ENCODE measurements at places on chromosomes 3 and 15.

DNA sequence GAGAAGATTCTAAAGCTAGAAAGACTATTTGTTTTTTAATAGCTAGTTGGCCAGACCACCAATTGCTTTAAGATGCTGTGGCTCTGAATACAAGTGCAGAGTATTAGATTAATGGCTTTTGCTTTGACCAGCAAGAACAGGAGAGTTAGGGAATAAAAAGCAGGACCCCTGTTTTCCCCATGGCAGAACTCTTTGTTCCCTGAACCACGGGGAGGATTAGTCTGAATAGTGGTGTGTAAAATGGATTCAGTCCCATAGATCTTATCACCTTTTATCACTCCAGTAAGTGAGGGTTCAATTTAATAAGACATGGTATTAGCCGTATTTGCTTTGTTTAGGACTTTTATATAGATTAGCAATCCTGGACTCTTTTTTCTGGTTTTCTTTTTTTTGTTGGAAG is 562.6 kb upstream of the DPPA4 start:
- no peak for DNase-seq

DNA sequence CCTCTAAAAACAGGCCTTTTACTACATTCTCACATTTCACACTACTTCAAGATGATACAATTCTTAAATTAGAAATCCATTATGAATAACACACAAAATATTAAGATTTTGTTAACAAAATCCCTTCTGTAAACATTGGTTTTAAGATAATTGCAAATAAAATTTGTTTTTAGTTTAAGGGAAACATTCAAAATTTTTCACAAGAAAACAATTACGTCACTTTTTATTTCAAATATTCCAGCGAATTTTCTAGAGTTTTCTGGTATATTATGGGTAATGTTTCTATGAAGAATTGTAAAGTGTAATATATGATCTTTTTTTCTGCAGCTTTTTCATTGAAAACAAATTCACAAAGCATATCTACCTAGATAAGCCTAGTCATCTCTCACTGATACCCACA is 5.9 kb downstream of the ARPP21 start:
- DNase-seq, result no peak

DNA sequence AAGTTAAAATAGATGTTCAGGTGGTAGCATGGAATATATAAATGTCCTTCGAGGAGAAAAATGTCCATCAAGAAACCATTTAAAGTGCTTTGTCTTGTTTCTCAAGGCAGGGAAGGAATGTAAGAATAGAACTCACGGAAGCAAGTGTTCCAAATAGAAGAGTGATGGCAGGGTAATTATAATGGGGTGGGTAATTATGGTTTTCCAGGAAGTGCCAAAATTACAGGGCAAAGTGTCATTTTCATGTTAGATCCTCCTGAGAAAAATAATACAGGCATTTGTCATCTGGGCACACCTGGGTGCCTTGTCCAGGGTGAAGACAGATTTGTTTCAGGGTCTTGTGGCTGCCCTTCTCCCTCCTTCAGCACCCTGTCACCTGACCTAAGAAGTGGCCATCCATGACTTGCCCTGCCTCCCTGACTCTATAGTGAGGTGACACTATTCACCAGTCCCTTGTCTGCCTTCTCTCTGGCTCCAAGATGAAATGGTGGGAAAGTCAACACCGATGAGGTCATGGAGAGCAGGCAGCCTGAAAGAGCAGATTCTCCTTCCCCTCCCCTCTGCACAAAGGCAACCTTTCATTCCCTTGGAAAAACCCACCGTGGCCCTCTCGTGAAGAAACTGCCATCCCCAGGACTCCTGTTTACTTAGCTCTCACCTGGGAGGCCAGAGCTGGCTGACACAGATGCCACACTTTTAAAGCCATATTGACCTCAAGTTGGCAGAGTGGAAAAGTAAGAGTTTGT is 45.1 kb upstream of the AMOTL2 start:
- DNase-seq, result no peak

GRCh38 chr3:32912046-32912445 is 39.4 kb upstream of the CCR4 start:
- DNase-seq, result no peak

DNA sequence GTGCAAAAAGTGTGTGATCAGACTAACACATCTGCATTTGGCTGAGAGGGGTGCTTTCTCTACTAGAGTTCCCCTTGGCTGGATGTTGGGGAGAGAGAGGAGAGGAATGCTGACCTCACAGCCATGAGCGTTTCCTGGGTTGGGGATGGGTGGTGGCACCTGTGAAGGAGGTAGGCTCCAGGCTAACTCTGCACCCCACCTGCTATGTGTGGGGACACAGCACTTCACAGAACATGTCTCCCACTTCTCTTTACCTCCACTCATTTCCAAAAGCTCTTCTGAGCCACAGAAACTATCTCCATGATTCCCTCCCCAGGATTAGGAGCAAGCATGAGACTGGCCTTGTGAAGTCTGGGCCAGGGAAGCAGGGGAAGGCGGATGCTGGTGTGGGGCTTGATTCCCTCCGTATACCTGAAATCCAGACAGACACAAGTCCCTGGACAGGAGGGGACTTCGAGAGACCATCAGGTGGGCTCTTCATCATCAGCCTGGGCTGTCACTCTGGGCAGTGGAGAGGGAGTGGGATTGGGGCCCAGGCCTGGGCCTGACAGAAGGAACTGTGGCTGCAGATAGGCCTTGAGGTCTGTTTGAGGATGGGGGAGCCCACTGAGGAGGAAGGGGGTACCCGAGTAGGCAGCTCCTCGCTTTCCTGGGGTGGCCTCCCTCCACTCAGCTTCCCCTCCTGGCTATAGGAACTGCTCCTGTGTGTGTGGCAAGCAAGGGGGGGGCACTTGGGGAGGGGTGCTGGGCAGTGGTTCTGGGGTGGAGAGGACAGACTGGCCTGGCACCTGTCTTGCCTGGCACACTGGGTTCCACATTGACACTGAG is 40.7 kb downstream of the FEM1B start:
- no peak for DNase-seq

DNA sequence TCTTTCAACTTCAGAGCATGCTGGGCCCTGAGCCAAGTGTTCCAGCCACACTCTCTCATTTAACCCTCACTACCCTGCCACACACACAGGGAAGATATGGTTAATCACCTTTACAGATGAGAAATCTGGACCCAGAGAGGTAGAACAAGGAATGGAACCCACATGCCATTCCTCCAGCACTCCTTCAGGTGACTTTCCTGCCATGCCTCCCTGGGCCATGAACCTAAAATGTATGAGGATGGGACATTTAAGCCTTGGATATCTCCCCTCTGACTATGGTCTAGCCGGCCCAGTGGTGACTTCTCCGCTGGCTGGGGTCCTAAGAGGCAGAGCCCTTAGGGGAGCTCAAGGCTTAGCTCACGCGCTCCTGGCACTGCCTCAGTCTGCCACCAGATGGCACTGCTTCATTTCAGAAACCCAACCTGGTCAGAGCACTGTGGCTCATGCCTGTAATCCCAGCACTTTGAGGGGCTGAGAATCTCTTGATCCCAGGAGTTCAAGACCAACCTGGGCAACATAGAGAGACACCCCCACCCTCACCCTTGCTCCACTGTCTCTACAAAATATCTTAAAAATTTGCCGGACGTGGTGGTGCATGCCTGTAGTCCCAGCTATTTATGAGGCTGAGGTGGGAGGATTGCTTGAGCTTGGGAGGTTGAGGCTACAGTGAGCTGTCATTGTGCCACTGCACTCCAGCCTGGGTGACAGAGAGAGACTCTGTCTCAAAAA is 2.2 kb upstream of the DCAF1 start:
- peak; percentile 62 for DNase-seq

DNA sequence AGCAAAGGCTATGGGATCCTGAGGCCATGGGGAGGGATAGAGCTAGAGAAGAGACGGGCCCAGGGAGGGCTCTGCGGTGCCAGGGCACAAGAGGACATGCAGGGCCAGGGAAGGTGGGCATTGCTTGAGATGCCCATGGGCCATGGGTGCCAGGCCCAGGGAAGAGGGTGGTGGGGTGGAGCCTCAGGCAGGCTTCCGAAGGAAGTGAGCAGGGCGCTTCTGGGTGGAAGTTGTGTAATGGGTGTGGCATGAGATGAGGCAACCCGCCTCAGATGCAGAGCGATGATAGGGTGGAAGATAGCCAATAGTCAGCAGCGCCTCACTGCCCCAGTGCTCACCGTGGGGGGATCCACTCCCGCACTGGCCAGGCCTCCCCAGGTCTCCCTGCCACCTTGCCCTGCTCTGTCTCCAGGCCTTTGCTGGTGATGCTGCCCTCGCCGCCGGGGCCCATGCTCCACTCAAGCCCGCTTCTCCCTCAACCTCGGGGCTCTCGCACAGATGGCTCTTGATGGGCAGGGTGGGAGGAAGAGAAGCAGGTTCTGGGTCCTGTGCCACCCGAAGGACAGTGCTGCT is 51.4 kb downstream of the DNAJB8 start:
- DNase-seq, result no peak

GRCh38 chr3:79344876-79345871 is 422.6 kb downstream of the ROBO1 start:
- no peak for DNase-seq

DNA sequence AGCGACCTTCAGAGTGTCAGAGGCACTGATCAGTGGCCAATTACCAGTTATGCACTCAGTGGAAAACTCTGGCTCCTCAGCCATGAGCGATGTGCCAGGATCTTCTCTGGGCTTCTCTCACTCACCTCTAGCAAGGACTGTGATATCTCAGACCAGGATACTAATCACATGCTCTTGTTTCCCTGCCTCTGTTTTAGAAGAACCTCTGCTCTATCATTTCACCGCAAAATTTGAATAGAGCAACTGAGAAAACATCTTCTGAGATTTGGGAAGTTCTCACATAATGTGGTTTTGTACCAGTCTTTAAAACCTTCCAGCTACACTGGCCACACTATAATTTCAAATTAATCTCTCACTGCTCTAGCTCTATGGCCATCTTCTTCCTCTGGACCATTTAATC is 325.8 kb upstream of the FRG2C start:
- DNase-seq, result no peak

GRCh38 chr15:62953496-62954045 is 89.0 kb upstream of the TPM1 start:
- no peak for DNase-seq

- DNase-seq, result no peak
Observed at GRCh38 chr3:21920421-21920861, 169.4 kb upstream of the ZNF385D start.

DNA sequence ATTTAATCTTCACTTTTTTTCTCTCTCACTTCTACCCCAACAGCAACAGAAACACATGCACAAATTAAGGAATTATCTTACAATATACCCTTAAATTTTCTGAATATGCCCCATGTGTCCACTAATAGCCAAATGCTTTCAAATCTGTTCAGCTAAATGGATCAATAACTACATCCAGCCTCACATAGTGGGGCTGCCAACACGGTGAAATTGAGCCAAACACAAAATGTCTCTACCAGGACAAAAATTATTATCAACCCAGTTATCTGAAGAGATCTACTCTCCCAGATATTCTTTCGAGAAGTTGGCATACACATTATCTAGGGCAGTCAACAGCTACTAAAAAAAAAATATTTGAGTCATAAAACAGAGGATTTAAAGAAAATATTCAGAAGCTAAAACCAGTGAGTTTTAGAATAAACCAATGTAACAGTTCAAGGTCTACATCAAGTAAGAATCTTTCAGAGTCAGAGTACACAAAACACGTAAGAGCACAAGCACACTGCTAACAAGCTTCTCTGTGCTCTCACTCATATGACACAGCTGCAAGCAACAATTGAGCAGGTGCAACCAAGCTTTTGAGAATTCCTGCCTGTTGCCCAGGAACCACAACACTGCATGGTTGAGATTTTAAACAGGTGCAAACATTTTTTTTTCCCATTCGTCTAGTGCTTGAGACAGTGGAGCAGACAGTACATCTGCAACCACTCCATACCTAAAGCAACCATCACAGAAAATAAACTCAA is 247.7 kb downstream of the ZBTB20 start:
- DNase-seq, result peak; percentile 41

GRCh38 chr3:116391296-116392201 is 53.7 kb downstream of the LSAMP start:
- no peak for DNase-seq

DNA sequence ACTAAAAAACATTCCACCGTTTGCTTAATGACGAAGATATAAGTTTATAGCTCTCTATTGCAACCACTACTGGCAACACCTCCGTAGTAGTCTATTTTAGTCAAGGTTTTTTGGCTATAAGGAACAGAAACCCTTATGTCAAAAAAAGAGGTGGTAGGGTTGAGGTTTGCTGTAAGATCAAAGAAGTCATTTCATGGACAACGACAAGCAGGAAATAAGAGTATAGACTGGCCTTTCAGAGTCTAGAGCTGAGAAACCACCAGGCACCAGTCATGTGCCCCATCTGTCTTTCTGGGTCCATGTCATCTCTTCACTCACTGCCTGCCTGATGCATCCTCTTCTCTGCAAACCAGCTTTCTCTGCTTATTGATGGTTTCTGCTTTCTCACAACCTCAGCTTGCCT is 42.7 kb downstream of the THBS1 start:
- DNase-seq, result no peak

DNA sequence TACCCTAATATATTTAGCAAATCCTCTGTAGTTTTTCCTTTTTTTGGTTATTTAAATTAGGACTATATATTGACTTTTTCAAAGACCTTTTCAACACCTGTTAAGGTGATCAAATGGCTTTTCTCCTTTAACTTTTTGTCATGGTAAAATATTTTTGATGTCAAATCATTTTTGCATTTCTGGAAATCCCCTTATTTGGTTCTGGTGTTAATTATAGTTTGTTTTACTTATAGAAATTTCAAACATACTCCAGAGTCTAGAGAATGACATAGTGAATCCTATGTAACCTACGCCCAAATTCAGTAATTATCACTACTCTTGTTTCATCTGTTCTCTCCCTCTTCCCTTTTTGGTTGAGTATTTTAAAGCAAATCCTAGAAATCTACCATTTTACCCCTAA is 121.3 kb upstream of the TBL1XR1 start:
- no peak for DNase-seq

GRCh38 chr3:44058868-44059203 is 182.8 kb upstream of the TOPAZ1 start:
- no peak for DNase-seq

- DNase-seq, result no peak
Observed at GRCh38 chr3:11401434-11401833, 129.2 kb downstream of the ATG7 start.

GRCh38 chr15:94075349-94075748 is 156.0 kb upstream of the MCTP2 start:
- no peak for DNase-seq

GRCh38 chr3:132622761-132623160 is 25.7 kb downstream of the ACKR4 start:
- DNase-seq, result no peak

GRCh38 chr15:62027263-62027565 is 33.0 kb downstream of the VPS13C start:
- no peak for DNase-seq

- DNase-seq, result no peak
Observed at GRCh38 chr15:98167722-98168268, 207.3 kb downstream of the ARRDC4 start.

GRCh38 chr15:97875513-97876280 is 84.8 kb upstream of the ARRDC4 start:
- no peak for DNase-seq

DNA sequence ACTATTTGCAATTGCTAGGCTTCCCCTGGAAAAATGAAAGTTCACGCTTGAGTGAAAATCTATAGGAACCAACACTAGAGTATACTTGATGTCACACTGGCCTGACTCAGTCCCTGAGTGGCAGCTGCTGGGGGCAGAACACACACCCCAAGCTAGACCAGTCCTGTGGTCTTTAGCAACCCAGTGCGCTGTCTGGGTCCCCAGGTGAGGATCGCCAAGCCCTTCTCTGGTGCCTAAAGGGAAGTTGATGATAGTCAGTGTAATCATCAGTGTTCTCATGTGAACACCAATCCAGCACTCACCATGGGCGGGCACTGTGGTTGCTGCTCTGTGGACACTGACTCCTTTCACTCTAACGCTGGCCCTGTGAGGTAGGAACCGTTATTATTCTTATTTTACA is 11.2 kb downstream of the ALDH1A3 start:
- DNase-seq, result no peak

Data from cerebellum (tissue), 4 donors.